ENCODE measurements at places on chromosomes 3 and 15.

GRCh38 chr3:99875929-99876841, 58.5 kb downstream of the CMSS1 start:
- peak; percentile 44 for DNase-seq

GRCh38 chr15:71329041-71329440, 213.8 kb downstream of the THSD4 start:
- no peak for DNase-seq

DNA sequence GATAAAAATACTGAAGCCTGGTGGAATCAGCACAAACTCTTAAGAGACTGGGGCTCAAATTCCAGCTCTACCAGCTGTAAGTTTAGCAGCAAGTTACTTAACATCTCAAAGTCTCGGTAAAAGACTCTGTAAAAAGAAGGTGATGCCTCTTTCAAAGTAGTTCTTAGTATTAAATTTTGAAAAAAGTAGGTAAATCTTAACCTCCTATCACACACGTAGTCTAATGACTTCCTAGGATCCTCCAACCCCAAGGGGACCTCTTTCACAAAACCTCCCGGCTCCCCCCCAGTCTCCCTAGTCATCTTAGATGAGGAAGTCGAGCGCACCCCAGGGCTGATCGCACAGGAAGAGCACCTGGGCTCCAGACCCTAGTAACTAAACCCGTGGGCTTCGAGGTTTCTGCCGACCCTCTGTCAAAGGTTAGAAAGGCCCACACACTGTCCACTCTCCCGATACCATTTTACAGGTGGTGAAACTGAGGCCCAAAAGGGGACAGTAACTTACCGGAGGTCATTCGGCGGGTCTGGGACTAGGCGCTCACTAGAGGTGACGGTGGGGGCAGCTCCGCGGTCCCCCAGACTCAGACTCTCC, 427 bp downstream of the MBD4 start:
- no peak for DNase-seq

- DNase-seq = no peak
Observed at GRCh38 chr15:70037292-70037640, 60.5 kb downstream of the TLE3 start.

GRCh38 chr3:126983276-126983652, 349 bp downstream of the PLXNA1 start:
- no peak for DNase-seq

GRCh38 chr3:3632449-3632848, 166.8 kb upstream of the LRRN1 start:
- no peak for DNase-seq

- no peak for DNase-seq
Observed at GRCh38 chr15:85504749-85505676, 124.6 kb downstream of the AKAP13 start.

DNA sequence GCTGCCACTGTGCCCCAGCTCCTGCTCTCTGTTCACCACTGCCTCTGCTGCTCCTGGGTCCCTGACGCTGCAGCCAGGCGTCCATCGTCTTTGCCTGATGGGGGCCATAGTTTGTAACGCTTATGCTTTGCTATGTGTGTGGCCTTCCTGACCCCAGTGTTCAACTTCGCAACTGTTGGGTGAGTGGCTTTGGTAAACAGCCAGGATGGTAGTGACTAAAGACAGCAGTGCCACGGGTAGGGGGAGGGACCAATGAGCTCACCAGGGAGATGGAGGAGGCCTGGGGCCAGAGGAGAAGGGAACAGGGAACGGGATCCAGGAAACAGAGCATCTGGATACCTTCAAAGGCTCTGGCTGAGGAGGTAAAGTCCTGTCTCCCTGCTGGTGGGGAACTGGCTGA, 75.9 kb upstream of the ALDH1L1 start:
- no peak for DNase-seq

GRCh38 chr3:137204409-137204808, 246.6 kb downstream of the IL20RB start:
- DNase-seq = no peak

DNA sequence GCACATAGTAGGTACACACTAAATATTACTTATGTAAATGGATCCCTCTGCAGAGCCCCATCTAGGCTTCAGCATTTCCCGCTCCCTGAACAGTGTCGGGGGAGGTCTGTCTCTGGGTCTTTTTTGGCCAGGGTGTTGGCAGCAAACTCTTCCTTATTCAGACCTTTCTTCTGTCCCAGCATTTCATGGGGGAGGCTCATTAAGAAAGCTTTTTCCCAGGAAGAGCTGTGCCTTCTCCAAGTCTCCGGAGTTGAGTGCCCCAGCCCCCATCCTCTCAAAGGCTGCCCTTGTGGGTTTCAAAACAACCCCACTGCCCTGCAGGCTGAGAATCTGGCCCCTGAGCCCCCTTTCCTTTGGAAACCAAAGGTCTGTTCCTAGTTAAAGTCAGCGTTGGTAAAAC, 25.1 kb downstream of the SLC6A11 start:
- DNase-seq = no peak

DNA sequence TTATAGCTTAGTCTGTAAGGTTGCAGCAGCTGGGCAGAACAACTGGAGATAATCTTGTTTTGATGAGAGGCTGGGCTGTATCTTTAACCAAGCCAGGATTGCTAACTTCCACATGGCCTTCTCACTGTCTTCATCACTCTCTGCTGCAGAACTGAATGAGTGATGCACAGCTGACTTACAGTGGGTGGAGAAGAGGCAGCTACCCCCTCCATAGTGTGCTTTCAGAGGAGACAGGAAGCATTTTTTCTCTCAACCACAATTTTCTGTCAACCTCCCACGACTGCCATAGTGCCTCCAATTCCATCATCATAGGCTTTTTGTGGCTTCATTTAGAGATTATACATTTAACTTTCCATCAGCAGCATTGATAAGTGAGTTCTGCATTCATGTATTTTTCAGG, 168.2 kb downstream of the CLSTN2 start:
- no peak for DNase-seq

GRCh38 chr3:130546920-130547679, 30.1 kb downstream of the COL6A6 start:
- no peak for DNase-seq

DNA sequence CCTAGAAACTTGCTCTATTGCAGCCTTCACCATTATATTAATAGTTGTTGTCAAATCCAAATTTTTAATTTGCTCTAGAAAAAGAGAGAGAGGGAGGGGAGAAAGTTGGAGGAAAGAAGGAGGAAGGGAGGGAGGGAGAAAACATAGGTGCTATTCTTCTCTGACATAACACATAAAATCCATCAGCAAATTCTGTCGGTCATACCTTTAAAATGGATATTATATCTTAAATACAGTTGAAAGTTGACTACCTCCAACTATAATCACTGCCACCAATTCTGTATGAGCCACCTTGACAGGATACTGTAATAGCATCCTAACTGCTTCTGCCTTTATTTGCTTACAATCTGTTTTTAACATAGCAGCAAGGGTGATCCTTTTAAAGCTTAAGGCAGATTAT, 314.7 kb upstream of the ALCAM start:
- no peak for DNase-seq

GRCh38 chr3:89059211-89059925, 48.1 kb upstream of the EPHA3 start:
- DNase-seq = no peak

DNA sequence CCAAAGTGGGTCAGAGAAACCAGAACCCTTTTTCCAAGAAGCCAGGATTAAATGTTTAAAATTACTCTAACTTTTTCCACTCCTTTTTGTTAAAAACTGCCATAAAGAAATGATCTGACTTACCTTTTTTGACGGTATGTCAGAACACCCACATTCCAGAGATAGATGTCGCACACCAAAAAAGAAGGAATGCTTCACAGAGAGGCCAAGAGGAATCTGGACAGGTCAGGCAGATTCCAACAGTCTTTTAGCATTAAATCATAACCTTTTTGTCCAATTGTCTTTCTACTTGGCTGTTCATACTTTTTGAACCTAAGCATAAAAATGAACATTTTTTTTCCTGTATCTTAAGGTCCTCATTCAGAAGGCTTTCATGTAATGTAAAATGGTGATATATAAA, 846.9 kb downstream of the NSUN3 start:
- no peak for DNase-seq

DNA sequence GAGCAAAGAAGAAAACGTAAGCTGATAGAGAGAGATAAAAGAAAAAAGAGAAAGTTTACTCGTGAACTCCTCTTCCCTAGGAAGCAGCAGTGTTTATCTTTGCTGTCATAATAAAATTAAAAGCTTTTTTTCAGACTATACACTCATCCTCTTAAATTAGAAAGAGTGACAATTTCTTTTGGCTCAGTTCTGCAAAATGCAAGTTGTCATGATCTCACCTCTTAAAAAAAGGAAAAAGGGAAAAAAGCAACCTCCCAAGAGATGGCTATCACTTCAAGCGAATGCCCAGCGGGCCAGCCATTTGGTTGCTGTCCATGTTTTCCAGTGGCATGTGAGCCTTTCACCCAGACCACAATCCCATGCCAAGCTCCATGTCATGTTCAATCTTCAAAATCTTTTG, 7.0 kb upstream of the THBS1 start:
- DNase-seq = no peak

- DNase-seq = no peak
Observed at GRCh38 chr15:92142242-92143232, 251.1 kb upstream of the ST8SIA2 start.

- DNase-seq = no peak
Observed at GRCh38 chr3:89955156-89955555, 847.7 kb downstream of the EPHA3 start.

- DNase-seq = no peak
Observed at GRCh38 chr15:76905855-76906254, 715 bp upstream of the SCAPER start.

DNA sequence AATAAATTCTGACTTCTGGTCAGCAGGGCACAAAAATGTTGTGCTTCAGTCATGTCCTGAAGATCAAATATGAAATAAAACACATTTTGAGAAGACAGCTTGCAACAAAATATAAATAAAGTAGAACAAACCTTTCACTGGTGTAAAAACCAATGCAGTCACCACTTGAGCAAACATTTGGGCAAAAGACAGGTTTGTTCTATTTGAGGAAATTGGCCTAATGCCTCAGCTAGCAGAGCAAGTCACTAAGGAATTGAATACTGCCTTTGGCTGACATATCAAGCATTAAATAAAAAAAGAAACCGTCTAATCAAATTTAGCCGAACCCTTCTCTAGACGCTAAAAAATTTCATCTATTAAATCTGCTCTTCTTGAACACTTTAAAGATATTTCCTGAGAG, 475.4 kb upstream of the CNTN3 start:
- DNase-seq = no peak

- no peak for DNase-seq
Observed at GRCh38 chr3:69716119-69716518, 23.1 kb upstream of the MITF start.

GRCh38 chr15:79209690-79210089, 72.8 kb upstream of the ANKRD34C start:
- DNase-seq = no peak

DNA sequence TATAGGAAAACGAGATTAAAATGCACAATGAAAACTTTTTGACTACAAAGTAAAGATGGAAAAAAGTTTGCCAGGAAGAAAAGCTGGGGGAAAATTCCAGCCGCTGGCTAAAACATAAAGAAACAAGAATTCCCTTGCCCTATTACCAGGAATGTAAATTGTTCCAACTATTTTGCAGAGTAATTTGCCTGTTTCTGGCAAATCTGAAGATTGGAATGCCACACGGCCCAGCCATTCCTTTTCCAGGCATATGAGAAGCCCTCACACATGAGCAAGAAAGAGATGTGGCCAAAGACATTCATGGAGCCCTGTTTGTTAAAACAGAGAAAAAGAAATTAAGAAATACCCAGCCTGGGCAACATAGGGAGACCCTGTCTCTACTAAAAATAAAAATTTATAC, 8.4 kb upstream of the GATA2 start:
- DNase-seq = no peak

DNA sequence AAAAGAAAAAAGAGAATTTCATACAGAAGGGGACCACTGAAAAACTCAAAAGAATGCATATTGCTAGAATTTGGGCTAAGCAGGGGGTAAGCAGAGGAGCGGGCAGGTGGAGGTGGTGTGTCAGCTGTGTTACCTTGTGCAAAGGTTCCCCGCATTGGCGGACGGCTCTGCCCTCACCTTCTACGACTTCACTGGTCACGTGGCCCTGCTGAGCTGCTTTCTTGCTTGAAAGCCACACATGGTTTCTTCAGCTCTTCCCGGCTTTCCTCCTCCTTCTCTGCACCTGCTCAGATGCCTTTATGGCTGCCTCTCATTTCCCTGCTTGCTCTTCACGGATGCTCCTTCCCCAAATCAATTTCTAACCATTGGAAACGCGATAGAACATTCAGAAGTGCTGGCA, 30.5 kb downstream of the FAH start:
- no peak for DNase-seq

GRCh38 chr3:6250167-6250566, 610.7 kb upstream of the GRM7 start:
- DNase-seq = no peak

GRCh38 chr15:78229431-78230406, 4.6 kb downstream of the ACSBG1 start:
- DNase-seq = no peak

DNA sequence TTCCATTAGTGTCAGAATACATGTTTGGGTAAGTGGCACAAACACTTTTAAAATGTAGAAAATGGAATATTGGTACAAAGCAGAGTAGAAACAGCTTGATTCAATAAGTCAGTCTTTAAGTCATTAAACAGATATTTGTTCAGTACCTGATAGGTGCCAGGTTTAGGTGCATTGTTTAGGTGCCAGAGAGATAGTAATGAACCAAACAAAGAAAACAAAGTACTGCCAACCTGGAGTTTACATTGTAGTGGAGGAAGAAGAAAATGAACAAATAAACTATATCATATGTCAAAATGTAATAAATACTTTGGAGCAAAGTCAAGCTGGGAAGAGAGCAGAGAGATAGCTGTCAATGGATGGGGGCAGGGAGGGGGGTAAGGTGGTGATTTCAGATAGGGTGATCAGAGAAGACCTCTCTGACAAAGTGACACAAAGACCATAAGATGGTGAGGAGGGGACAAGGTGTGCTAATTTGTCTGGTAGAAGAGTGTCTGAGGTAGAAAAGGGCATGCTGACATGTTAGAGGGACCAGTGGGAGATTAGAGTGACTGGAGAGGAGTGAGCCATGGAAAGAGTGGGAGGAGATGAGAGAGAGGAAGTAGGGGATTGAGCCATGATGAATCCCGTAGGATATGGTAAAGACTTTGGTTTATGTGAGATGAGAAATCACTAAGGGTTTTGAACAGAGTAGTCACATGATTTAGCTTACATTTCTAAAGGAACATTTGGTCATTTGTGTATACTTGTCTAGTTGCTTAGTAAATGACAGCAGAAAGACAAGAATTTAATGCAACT, 128.2 kb downstream of the UBE2E2 start:
- no peak for DNase-seq

DNA sequence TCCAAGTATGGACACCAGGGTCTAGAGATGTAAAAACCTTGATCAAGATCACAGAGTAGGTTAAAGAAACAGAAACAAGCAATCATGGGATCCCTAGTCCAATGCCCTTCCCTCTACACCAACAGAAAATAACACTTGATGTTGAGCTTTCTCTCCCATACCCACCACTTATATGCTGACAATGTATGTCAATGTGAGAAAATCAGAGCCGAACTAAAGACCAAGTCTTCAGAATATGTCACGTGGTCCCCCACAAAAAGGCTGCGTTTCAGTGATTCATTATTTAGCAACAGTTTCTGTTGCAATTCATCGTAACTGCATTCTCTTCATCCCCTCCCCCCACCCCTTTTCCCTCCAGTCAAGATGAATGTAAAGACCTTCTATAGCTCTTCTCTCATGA, 278.9 kb upstream of the STT3B start:
- DNase-seq = no peak
